ENCODE measurements at places on chromosomes 16 and 17.

DNA sequence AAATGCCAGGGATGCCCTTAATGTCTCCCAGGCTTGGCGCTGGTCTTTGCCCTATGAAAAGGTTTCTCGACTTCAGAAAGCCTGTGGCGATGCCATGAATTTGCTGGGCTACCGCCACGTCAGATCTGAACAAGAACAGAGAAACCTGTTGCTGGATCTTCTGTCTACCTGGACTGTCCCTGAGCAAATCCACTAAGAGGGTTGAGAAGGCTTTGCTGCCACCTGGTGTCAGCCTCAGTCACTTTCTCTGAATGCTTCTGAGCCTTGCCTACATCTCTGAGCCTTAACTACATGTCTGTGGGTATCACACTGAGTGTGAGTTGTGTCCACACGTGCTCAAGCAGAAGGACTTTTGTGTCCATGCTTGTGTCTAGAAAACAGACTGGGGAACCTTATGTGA is 11.4 kb downstream of the CHST4 start:
- peak; percentile 65 for DNase-seq

DNA sequence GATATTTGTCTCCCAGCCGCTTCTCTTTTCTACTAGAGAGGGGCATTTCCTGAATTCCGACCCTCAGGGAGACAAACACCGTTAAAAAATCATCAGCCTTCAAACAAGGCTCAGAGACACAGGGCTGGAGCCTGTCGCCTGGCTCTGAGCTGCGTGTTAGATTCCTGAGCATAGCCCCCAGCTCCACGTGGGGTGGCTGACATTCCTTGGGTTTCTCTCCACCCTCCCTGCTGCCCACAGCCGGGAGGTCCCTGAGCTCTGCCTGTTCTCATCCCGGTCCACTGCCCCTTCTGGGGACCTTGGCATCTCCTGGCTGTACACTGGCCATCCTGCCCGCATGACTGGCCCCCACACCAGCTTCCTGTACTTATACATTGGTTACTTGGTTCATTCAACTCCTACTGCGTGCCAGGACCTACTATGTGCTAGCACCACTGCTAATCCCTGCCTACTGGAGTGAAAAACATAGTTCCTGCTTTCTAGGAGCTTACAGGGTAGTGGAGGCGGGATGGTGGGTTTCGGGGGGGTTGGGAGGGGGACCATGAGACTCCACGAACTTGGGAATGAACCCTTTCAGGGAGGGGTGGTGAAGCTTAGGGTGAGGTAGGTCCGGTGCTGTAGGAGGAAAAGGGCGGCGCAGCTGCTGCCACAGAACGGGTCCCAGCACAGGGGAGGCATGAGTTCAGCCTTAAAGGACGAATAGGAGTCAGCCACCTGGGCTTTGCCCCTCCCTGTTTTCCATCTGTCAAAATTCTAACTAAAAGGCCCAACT is 52.1 kb upstream of the TMEM132E start:
- no peak for DNase-seq

- no peak for DNase-seq
These were observed 25.5 kb upstream of the AXIN2 start for GRCh38 chr17:65586899-65587298.

DNA sequence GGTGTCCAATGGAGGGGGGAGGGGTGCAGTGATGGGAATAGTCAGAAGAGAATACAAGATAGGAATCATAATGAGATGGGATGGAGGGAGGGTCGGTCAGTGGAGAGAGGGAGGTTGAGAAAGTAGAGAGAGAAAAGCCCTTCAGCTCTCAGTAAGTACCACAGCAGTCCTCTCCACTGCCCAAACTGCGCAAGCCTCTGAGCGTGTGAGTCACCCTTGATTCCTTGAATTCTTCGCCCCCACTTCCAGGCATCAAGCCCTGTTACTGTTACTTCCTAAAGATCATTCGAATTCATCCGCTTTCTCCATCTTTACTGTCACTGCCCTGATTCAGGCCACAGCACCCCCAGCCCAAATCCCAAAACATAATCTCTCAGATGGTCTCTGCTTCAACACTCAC is 2.5 kb downstream of the GUCY2D start:
- DNase-seq, result peak; percentile 83

GRCh38 chr16:84562174-84562815 is 55.6 kb downstream of the COTL1 start:
- DNase-seq, result no peak

- no peak for DNase-seq
These were observed 4.5 kb upstream of the NAT9 start for GRCh38 chr17:74780443-74781238.

DNA sequence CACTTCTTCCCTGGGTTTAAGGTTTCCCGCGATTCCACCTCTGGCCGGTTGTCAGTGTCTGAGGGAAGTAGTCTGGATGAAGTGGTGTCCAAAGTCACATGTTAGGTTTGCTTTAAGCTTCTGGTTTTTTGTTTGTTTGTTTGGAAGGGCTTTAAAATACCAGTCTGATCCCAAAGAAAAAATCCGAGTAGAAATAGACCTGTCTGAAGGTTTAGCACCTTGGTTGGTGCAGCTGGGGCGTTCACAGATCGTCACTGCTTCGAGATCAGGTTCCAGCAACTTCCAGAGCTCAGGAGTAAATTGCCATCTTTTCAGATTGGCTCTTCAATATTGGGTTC is 567 bp downstream of the TMEM97 start:
- DNase-seq, result no peak

DNA sequence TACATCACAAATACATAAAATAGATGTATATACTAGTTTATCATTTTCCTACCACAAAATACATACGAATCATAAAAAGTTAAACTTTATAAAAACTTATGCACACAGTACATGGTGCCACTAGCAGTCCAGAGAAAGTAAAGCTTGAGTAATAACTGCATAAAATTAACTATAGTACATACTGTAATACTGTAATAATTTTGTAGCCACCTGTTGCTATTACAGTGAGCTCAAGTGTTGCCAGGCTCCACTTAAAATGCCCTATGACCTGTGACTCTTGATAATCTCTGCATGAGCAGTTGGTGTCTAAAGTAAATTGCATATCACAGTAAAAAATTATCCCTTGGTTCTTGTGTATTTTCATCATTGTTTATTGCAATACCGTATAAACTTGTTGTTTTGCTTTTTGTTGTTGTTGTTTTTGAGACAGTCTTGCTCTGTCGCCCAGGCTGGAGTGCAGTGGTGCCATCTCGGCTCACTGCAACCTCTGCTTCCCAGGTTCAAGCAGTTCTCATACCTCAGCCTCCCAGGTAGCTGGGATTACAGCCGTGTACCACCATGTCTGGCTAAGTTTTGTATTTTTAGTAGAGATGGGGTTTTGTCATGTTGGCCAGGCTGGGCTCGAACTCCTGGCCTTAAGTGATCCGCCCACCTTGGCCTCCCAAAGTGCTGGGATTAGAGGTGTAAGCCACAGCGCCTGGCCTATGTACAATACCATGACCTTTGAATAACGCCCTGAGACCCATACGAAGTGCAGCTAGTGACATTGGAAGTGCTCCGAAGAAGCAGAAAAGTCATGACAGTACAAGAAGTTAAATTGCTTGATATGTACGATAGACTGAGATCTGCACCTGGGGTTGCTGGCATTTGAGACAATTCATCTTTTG is 6.6 kb downstream of the LUC7L3 start:
- DNase-seq, result no peak

- no peak for DNase-seq
These were observed 5.4 kb upstream of the STAT5B start for GRCh38 chr17:42281571-42282096.

DNA sequence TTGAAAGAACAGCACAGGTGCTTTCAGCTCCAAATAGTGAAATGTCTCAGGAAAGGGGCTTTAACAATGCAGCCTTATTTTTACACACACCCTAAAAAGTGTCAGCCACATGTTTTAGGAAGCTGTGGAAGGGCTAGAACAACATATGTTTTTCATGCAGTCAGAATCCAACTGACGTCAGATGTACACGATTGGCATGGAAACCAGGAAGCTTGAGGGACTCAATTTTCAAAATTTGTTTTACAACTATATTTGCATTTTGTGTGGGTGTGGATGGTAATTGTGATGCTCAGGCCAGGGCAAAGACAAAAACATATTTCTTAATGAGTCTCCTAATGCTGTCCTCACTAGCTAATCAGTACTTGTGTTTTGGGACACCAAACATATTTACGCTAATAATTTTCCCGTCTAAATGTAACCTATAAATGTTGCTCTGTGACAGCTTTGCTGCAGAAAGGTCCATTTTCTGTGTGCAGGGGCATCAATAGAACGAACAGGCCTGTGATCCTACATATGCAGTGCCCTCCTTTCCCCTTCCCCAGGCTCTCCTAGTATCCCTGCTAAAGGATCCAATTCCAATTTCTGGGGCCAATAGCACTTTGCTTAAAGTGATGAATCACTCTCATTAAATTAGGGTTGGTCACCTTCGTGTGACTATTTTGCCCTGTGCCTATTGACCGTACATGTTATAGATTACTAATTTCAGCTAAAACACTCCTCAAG is 434.0 kb upstream of the CDH5 start:
- no peak for DNase-seq

- no peak for DNase-seq
These were observed 6.7 kb downstream of the MMD start for GRCh38 chr17:55414983-55415382.

DNA sequence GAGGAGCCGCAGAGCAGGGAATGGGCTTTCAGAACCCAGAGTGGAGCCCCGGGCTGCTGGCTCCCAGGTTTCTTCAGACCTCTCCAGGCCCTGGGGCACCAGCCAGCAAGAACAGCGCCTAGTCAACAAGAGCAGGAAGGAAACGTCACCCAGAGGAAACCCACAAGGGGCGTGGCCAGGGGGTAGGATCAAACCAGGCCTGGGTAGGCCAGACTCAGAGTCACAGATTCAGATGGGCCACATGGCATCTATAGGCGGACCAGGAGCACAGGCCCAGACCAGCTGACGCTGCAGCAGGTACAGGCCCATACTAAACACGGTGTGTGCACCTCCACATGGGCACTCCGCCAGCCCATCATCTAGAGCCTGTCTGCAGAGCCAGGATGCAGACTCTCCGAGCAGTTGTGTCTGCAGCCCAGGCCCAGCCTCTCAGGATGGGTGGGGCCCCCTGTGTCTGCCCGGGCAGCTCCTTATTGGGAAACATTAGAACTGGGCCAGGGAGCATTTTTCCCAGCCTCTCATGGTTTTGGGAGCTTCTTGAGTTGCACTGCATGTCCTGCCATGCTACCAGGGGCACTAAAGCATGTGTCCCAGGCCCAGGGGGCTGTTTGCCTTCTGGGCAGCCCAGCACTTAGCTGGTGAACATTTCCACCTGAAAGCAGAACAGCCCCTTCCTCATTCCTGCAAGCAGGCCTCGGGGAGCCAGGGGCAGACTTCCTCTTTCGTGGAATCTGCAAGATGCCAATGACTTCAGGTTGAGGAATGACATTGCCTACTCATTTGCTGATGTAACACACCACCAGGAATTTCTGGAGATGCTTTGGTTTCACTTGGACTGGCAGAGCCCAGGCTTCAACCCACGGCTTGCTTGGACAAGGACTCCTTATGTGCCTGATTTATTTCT is at the start of gene NLRP1:
TSS of gene NLRP1 (minus strand) at position 127 of the 904 bp plus-strand sequence. CDS start 552 bp downstream, outside the sequence.
- peak; percentile 98 for DNase-seq

- no peak for DNase-seq
These were observed 9.1 kb downstream of the ABCC12 start for GRCh38 chr16:48146710-48147109.

DNA sequence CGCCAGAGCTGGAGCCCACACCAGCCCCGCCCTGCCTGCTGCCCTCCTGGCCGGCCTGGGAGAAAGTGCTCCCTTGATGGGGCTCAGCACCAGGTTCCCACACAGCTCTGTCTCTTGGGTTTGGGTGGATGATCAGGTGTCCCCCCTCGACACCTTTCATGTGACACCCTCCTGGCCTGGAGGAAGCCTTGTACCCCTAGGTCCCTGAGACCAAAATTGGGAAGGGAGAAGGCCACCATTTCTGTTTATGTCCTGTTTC is 19.4 kb upstream of the PLLP start:
- DNase-seq, result no peak

DNA sequence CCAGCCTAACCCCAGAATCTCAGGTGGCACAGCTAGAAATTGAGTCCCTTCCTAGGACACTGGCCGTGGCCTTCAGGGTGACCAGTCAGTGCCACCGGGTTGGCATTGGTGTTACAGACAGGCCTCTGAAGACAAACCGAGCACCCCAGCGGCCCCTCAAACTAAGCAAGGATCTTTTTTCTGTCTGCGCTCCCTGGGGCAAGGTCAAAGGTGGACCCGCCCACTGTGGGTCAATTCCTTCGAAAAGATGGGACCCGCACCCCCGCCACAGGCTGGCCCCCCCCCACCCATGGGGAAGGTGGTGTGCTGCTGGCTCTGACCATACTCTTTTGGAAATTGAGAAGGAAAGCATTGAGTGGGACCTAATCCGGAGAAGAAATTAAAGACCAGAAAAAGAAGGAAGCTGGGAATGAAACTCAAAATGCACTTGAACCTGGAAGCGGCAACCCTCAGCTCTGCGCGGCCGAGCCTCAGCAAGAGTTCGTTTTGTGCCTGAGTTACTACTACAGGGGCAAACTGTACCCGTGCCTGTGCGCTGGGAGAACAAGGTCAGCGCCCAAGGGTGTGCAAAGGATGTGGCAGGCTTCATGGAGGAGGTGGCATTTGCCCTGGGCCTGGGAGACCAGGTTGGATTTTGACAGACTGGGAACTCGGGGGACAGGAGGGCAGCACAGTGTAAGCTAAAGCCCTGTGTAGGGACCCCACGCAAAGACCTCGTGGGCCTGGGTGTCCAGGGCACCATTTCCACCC is 20.4 kb downstream of the TMC6 start:
- no peak for DNase-seq

DNA sequence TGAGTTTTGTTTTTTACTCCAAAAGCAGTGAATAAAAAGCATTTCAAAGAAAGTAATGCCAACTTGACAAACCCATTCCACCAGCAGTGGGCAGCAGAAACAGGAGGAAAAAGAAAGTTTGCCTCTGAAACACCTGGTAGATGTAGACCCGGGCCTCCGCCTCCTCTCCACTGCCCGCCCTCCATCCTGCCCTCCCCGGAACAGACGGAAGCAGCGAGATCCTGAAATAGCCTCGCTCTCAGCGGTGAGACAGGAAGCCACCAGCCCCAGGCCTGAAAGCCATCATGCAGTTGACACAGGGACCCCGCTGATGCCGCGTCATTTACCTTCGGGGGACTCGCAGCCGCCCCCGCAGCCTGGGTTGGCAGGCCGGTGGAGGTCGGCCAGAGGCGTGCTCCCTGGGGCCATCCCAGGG is 67.8 kb downstream of the C16orf78 start:
- DNase-seq, result no peak

- no peak for DNase-seq
These were observed 314.2 kb downstream of the FOXL1 start for GRCh38 chr16:86892509-86892908.

DNA sequence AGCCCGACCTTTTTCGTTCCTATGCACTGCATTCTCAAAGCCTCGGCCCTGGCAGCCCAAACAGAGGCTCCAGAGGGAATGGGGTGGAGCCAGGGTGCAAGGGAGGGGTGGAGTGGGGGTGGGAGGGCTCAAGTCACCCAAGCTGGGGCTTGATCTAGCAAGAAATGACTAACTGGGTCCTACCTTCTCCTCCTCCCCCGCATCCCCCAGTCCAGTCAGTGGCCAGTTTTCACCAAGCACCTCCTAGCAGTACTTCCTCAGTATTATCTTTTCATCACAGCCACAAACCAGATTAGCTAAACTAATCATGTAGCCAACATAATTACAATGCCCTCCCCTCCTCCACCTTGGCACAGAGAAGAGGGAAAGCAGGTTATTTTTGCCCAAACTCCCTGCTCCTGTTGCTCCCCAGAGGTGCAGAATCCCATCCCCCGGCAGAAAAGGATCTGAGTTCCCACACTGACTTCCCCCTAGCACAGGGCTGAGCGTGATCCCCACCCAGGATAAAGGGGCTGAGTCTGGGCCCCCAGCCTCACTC is 2.2 kb downstream of the JUP start:
- peak; percentile 32 for DNase-seq

- DNase-seq, result no peak
These were observed at the start of gene SLC38A8 for GRCh38 chr16:84042308-84042878. Gene SLC38A8, minus strand, starts transcription at chr16:84042795. Its CDS starts 638 bp downstream, at chr16:84042157.
